ENCODE measurements at places on chromosomes 1 and 21.

- no peak for DNase-seq
These were observed 62.8 kb downstream of the MAGI3 start for GRCh38 chr1:113452921-113453770.

GRCh38 chr21:32962268-32962667 lies 63.5 kb upstream of the OLIG2 start:
- DNase-seq, result no peak

DNA sequence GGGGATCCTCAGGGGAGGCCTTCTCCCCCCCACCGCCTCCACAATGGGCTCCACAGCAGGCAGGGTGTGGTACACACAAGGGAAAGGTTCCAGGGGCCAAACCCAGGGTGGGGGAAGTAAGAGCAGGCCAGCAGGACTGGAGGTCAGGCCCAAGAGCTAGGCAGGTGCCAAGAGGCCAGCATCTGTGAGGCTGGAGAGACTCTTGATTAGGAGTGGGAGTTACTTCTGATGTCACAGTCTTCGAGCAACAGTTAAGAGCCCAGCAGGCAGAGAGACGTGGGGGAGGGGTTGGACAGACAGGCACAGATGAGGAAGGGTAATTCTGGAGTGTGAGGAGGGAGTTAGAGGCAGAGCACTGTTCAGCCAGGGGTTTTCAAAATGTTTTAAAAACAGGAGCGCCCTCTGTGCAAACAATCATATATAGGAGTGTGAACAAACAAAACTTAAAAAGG lies 55.8 kb downstream of the SLC9A1 start:
- DNase-seq, result no peak

- no peak for DNase-seq
These were observed 48.3 kb downstream of the ECE1 start for GRCh38 chr1:21241771-21242581.

GRCh38 chr1:232020352-232020751 lies 393.8 kb downstream of the DISC1 start:
- no peak for DNase-seq

DNA sequence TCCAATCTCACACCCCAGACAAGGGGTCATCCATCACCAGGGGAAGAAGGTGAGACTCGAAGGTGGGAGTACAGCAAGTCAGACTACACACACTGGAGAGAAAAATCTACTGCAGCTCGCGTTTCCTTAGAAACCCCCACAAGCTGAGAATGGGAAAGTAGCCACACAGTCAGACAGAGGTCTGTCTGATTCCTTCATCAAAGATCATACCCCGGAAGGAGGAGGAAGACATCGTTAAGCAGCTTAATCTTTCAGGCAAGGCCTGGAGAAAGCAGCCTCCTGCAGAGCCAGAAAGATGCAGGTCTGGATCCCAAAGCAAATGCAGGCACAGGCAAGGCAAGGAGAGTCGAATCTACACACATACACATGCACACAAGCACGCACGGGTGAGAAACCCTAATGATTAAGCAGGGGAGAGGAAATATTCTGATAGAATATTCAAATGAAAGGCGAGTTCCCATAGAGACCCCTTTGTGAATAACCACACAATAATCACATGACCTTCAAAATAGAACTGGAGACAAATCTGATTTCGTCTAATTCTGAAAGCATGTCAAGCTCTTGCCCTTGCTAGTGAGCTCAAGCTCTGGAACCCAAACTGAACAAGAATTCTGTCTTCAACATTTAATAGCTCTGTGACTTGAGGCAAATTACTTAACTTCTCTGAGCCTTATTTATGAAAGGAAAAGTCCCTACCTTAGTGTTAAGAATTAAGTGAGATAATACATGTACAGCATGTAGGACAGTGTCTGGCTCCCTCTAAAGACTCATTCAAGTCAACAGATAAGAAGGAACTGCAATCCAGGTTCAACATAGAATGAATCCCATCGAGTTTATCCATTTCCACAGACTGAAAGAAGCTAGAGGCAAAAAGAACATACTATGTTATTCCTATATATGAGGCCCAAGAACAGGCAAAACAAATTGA lies 387.8 kb downstream of the OMA1 start:
- DNase-seq, result no peak

GRCh38 chr1:167175901-167176300 lies 44.8 kb upstream of the POU2F1 start:
- no peak for DNase-seq

- DNase-seq, result no peak
These were observed 244.0 kb downstream of the DNM3 start for GRCh38 chr1:172085317-172085716.

- no peak for DNase-seq
These were observed 54.8 kb downstream of the SSX2IP start for GRCh38 chr1:84635429-84635828.

All from activated CD4-positive, CD25-positive, alpha-beta regulatory T cell (primary cell).